ENCODE measurements at places on chromosomes 5 and 9. TPM values are rescaled to one million over a fixed set of nuclear protein-coding genes. Genes with fewer than 3 reads are reported as not detected.
A peak's percentile ranks its signal among the peaks of the same experiment; 100 is the strongest.

GRCh38 chr9:133855802-133856521, 117.8 kb upstream of the SARDH start:
- H3K36me3 ChIP-seq, result no peaks in the 10 kb centered on the region
- H3K27ac ChIP-seq, result peak overlapping the region; percentile 39
- no peaks in the 10 kb centered on the region for H3K27me3 ChIP-seq
- DNase-seq, result no peak

DNA sequence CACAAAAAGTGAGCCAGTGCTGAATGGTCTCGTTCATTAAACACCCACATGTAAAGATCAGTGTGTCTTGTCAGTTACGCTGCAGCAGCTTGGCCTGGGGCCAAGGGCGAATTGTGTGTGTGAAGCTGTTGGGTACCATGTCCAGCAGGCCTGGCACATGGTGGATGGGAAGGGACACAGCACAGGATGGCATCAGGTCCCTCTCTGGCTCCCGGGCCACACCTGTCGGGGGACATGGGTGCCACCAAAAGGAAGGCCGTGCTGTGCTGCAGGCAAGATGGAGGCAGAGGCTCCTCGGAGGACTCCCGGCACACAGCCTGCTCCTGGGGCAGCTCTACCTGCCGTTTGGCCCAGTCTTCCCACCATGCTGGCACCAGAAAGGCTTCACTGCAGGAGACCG, 32.0 kb downstream of the NKD2 start:
- no peak for DNase-seq
- H3K4me3 ChIP-seq, result no peak overlapping the region
- H3K27me3 ChIP-seq, result no peaks in the 10 kb centered on the region
- H3K27ac ChIP-seq, result no peak overlapping the region

- no peak for DNase-seq
- no peaks in the 10 kb centered on the region for H3K4me1 ChIP-seq
- H3K27me3 ChIP-seq, result no peaks in the 10 kb centered on the region
Observed at GRCh38 chr5:80474929-80475328, 13.0 kb upstream of the FAM151B start.

- no peak overlapping the region for H3K27ac ChIP-seq
- no peaks in the 10 kb centered on the region for H3K4me1 ChIP-seq
- no peaks in the 10 kb centered on the region for H3K36me3 ChIP-seq
- no peaks in the 10 kb centered on the region for H3K27me3 ChIP-seq
- no peak overlapping the region for H3K4me3 ChIP-seq
Observed at GRCh38 chr9:85262333-85262732, 479.4 kb downstream of the AGTPBP1 start.

DNA sequence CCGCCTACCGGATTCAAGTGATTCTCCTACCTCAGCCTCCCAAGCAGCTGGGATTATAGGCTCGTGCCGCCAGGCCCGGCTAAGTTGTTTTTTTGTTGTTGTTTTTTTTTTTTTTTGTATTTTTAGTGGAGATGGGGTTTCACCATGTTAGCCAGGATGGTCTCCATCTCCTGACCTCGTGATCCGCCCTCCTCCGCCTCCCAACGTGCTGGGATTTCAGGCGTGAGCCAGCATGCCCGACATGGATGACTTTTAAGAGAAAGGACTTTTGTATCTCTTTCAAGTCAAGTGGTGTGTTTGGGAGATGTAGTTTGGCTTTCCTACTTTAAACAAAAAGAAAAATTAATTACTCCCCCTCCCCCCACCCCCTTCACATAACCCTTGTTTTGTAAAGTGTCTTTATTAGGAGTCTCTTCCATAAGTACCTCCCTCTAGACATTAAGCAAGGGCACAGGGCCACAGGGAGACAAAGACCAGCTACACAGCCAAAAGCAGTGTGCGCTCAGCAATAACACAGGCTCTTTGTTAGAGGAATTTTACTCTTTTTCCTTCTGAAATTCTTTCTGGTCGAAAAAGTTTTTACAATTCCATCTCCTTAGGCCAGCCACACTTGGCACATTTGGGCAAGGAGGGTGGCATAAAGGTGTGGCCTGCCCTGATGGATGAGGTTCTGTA, 31.2 kb downstream of the JAKMIP2 start:
- H3K27me3 ChIP-seq, result no peaks in the 10 kb centered on the region
- no peak overlapping the region for H3K4me3 ChIP-seq
- no peaks in the 10 kb centered on the region for H3K4me1 ChIP-seq
- no peak for DNase-seq
- H3K27ac ChIP-seq, result no peak overlapping the region

- H3K4me1 ChIP-seq, result no peaks in the 10 kb centered on the region
- no peak for DNase-seq
- no peaks in the 10 kb centered on the region for H3K27me3 ChIP-seq
- no peak overlapping the region for H3K4me3 ChIP-seq
Observed at GRCh38 chr9:99371376-99371775, 149.3 kb downstream of the SEC61B start.

GRCh38 chr9:31153250-31153840, 1231.1 kb upstream of the ACO1 start:
- no peak for DNase-seq
- H3K4me3 ChIP-seq, result no peak overlapping the region
- H3K27me3 ChIP-seq, result no peaks in the 10 kb centered on the region
- no peak overlapping the region for H3K27ac ChIP-seq
- no peaks in the 10 kb centered on the region for H3K4me1 ChIP-seq

GRCh38 chr5:120255214-120255613, 208.9 kb upstream of the PRR16 start:
- no peak for DNase-seq
- no peaks in the 10 kb centered on the region for H3K4me1 ChIP-seq
- no peak overlapping the region for H3K27ac ChIP-seq
- H3K27me3 ChIP-seq, result no peaks in the 10 kb centered on the region
- no peak overlapping the region for H3K4me3 ChIP-seq
- H3K36me3 ChIP-seq, result no peaks in the 10 kb centered on the region

DNA sequence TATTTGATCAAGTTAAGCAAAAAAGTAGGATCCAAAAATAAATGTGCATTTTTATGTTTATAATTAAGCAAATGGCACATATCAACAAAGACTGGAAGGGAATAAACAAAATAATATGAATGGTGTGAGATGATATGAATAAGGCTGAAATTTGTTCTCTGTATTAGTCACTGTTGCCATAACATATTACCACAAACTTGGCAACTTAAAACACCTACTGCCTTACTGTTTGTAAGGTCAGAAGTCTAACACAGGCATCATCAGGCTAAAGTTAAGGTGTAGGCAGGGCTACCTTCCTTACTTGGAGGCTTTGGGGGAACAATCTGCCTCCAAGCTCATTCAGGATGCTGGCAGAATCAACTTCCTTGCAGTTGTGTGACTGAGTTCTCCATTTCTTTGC, 19.3 kb downstream of the PGGT1B start:
- no peak overlapping the region for H3K27ac ChIP-seq
- H3K4me1 ChIP-seq, result no peaks in the 10 kb centered on the region
- no peaks in the 10 kb centered on the region for H3K36me3 ChIP-seq
- DNase-seq, result no peak

DNA sequence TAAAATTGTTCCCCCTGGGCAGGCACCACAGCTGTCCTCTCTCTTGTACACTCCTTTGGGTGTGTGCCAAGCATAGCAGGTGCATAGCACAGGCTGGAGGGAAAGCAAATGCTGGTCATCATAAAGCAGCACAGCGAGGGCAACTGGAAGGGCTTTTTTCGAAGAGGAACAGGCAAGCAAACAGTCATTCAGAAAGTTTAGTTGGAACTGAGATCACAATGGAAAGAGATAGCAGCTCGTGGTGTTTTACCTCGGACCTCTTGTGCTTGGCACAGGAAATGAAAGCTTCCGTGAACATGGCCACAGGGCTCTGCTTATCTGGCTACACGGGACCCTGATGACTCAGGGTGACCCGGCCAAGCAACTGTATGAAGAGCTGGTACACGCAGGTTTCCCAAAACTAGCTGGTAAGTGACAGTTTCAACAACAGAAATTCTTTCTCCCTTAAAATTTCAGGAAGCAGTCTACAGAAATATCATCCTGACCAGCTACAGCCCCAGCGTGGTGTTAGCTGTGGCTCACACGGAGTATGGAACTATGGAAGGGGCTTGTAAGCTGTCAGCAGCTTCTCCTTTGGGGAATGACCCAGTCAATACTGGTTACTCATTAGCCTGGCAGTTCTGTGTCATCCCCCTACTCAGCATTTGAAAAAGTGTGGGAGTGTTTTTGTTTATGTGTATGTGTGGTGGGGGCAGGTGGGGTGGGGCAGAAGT, 48.1 kb downstream of the POC5 start:
- H3K27me3 ChIP-seq, result no peaks in the 10 kb centered on the region
- peak overlapping the region; percentile 53 for H3K27ac ChIP-seq
- DNase-seq, result no peak
- H3K4me1 ChIP-seq, result no peaks in the 10 kb centered on the region

- DNase-seq, result no peak
- H3K4me3 ChIP-seq, result no peak overlapping the region
- H3K27me3 ChIP-seq, result no peaks in the 10 kb centered on the region
- no peak overlapping the region for H3K27ac ChIP-seq
- H3K4me1 ChIP-seq, result no peaks in the 10 kb centered on the region
- H3K36me3 ChIP-seq, result no peaks in the 10 kb centered on the region
Observed at GRCh38 chr5:67992923-67993322, 222.6 kb upstream of the PIK3R1 start.

- H3K4me1 ChIP-seq, result no peaks in the 10 kb centered on the region
- no peak overlapping the region for H3K27ac ChIP-seq
- DNase-seq, result no peak
- H3K27me3 ChIP-seq, result no peaks in the 10 kb centered on the region
- no peaks in the 10 kb centered on the region for H3K36me3 ChIP-seq
Observed at GRCh38 chr9:7782400-7783120, 17.0 kb downstream of the DMAC1 start.

- H3K36me3 ChIP-seq, result no peaks in the 10 kb centered on the region
- no peaks in the 10 kb centered on the region for H3K27me3 ChIP-seq
- H3K27ac ChIP-seq, result no peak overlapping the region
- no peak overlapping the region for H3K4me3 ChIP-seq
Observed at GRCh38 chr5:172123269-172123692, 64.7 kb downstream of the STK10 start.

- H3K4me3 ChIP-seq, result no peak overlapping the region
- no peaks in the 10 kb centered on the region for H3K36me3 ChIP-seq
- no peak overlapping the region for H3K27ac ChIP-seq
- no peaks in the 10 kb centered on the region for H3K4me1 ChIP-seq
Observed at GRCh38 chr9:88258024-88258423, 119.7 kb upstream of the SPATA31C2 start.

- H3K27me3 ChIP-seq, result no peaks in the 10 kb centered on the region
- no peaks in the 10 kb centered on the region for H3K4me1 ChIP-seq
- no peaks in the 10 kb centered on the region for H3K36me3 ChIP-seq
- no peak overlapping the region for H3K4me3 ChIP-seq
- no peak for DNase-seq
- H3K27ac ChIP-seq, result no peak overlapping the region
Observed at GRCh38 chr5:56207537-56207936, 25.6 kb downstream of the ANKRD55 start.

- DNase-seq, result no peak
- no peaks in the 10 kb centered on the region for H3K27me3 ChIP-seq
- H3K27ac ChIP-seq, result no peak overlapping the region
- H3K36me3 ChIP-seq, result no peaks in the 10 kb centered on the region
- H3K4me1 ChIP-seq, result no peaks in the 10 kb centered on the region
- H3K4me3 ChIP-seq, result no peak overlapping the region
Observed at GRCh38 chr5:73267766-73268435, 94.9 kb downstream of the TMEM174 start.

DNA sequence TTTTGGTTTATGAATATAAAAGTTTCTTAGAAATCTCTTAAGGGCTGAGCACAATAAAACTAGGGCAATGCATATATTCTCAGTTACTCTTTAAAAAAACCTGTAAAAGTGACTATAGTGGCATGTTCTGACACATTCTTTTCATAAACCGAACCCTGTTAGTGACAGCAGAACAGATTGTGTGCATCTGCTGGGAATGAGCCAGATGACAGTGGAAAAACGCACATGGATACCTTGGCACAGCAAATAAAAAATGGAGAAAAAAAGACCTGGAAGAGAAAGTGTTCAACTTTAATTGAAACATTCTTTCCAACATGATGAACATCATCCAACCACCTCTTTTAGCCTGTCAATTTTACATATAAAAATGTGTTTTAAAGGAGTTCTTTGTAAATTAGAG, 12.7 kb downstream of the MEF2C start:
- H3K4me1 ChIP-seq, result no peaks in the 10 kb centered on the region
- H3K27ac ChIP-seq, result no peak overlapping the region
- H3K27me3 ChIP-seq, result no peaks in the 10 kb centered on the region
- H3K4me3 ChIP-seq, result no peak overlapping the region
- no peaks in the 10 kb centered on the region for H3K36me3 ChIP-seq
- no peak for DNase-seq

- H3K27me3 ChIP-seq, result no peaks in the 10 kb centered on the region
- DNase-seq, result no peak
- H3K27ac ChIP-seq, result no peak overlapping the region
Observed at GRCh38 chr9:129469188-129469987, 151.5 kb downstream of the C9orf50 start.

- no peaks in the 10 kb centered on the region for H3K36me3 ChIP-seq
- no peaks in the 10 kb centered on the region for H3K4me1 ChIP-seq
- no peak overlapping the region for H3K4me3 ChIP-seq
- H3K27ac ChIP-seq, result no peak overlapping the region
Observed at GRCh38 chr5:2120361-2120760, 237.6 kb upstream of the IRX4 start.

DNA sequence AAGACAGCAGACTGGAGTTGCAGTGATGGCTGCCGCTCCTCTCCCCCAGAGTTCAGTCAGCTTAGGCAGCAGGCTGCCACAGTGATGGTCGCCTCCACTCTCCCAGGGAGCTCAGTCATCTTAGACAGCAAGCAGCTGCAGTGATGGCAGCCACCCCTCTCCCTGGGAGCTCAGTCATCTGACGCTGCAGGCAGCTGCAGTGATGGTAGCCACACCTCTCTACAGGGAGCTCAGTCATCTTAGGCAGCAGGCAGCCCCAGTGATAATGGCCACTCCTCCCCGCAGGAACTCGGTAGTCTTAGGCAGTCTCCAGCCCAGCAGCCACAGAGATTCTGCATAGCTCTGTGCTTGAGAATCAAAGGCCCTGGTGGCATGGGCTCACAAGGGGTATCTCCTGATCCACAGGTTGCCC, 582.7 kb downstream of the DTWD2 start:
- no peak for DNase-seq
- no peak overlapping the region for H3K27ac ChIP-seq
- H3K27me3 ChIP-seq, result no peaks in the 10 kb centered on the region
- no peaks in the 10 kb centered on the region for H3K4me1 ChIP-seq

DNA sequence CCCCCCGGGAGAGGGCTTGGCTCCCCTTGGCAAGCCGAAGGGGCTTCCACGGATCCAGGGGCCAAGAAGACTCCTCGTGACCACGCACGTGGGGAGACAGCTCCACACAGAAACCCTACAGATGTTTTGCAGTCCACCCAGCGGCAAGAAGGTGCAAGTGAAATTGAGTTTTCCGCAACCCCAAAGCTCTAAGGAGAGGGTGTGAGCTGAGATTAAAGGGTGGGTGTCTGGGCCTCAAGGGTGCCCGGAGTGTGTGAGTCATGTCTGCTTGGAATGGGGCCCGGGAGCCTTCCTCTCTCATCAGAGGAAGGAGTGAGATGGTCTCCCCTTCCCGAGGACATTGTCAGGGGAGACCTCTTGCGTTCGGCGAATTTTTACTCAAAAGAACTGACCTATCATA, 79.1 kb downstream of the OLFM1 start:
- no peak overlapping the region for H3K27ac ChIP-seq
- H3K27me3 ChIP-seq, result no peaks in the 10 kb centered on the region
- DNase-seq, result no peak
- no peaks in the 10 kb centered on the region for H3K36me3 ChIP-seq

CTSL gene
- total RNA-seq, result 147 TPM

MEIKIN gene
- total RNA-seq, result not detected

PCDHGB7 gene
- 16.0 TPM for total RNA-seq

TLE4 gene
- 47.0 TPM for total RNA-seq

ZNF483 gene
- total RNA-seq, result 24.9 TPM

CDH9 gene
- total RNA-seq, result not detected

SLC36A2 gene
- not detected for total RNA-seq

SPATA31D4 gene
- total RNA-seq, result not detected

GARIN3 gene
- not detected for total RNA-seq

LURAP1L gene
- 25.2 TPM for total RNA-seq

SHC3 gene
- total RNA-seq, result 6.7 TPM
